ENCODE measurements at places on chromosomes 16 and 17.

DNA sequence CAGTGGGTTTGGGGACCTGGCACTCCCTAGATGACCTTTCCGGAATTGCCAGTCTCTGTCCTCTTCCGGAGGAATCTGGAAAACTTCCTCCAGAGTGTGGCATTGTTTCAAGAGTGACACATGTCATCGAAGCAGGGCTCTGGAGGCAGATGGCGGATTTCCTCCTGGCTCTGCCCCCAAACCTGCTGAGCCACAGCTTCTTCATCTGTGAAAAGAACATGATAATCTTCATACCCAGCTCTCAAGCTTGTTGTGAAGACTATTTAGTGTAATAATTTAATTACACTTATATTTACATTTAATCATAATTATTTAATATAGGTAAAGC is 19.7 kb upstream of the TEX2 start:
- DNase-seq: peak; percentile 80

- no peak for DNase-seq
These were observed 47.8 kb downstream of the STX8 start for GRCh38 chr17:9527788-9528187.

DNA sequence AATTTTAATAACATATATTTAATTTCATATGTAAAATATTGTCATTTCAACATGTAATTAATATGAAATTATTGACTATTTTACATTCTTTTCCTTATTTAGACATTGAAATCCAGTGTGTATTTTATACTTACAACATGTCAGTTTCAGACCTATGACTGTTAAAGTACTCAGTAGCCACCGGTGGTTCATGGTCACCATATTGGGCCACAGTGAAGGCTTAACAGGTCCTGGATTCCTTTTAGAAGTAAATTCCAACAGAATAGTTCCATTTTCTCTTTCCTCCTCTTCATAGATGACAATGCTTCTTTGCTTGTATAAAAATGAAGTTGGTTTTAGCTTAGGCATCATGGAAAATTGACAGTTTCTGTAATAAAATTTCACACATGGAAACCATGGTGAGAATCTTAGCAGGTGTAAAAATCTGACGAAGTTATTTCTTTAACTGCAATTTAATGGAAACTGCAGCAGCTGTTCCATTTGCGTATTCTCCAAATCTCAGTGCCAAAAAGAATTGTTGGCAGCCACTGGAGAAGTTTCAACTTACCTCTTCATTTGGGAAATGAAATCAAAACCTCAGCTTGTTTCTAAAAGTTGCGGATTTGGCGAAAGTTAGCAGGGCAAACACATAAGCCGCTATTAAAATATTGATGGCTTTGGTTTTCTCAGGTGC is 231.1 kb downstream of the CDH13 start:
- no peak for DNase-seq

DNA sequence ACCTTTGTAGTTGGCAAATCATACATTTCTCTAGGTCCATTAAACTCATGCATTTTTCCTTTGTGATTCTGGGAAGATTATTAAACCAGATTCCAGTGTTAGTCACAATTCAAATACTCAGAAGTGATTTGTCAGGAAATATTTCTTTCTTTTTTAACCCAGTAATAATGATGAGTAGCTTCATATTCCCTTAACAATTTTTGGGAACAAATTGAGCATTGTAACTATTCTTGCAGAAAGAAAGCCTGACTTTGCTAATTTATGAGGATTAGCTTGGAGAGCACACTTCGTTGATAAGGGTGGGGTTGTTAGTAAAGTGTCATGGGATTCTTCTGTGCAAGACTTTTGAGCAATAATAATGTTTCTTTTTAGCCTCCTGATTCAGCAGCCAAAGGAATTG is 18.7 kb upstream of the KRT24 start:
- no peak for DNase-seq

GRCh38 chr17:55093353-55093752 is 124.8 kb downstream of the STXBP4 start:
- DNase-seq: no peak

DNA sequence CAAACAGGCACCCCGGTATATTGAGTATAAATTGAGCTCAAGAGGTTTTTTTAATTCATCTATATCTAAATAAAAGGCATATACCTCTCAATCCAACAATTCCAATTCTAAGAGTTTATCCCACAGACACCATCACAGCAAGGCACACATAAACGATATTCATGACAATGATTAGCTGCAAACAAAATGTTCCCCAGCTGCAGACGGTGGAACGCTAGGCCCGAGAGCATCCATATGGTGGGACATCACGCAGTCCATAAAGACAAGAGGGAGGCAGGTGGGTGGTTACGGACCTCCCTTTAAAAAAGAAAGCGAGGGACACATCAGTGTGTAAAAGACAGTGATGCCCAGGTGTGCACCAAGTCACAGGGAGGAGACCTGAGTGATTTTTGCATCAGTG is 28.1 kb downstream of the MEAK7 start:
- DNase-seq: no peak

Measured in kidney capillary endothelial cell (primary cell).